ENCODE measurements at places on chromosomes 5 and 9.

GRCh38 chr5:34045996-34046395, 3.0 kb upstream of the C1QTNF3 start:
- DNase-seq, result no peak

DNA sequence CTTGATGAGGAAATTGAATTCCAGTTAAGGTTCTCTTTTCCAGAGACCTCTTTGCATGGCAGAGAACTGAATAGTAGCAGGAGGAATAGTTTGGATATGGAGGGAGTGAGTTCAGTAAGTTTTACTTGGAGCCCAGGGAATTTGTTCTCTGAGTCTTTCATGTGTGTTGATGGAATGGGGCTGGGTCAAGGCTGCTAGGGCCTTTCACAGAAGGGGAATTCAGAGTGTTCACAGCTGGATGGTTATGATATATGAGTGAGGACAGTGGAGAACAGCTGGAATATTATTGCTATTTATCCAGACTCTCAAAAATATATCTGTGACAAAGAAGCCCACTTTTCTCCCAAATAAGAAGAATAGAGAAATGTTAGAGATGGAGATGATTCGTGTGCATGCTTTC, 372.8 kb downstream of the PLK2 start:
- no peak for DNase-seq

- DNase-seq, result no peak
These were observed 27.3 kb downstream of the PUM3 start for GRCh38 chr9:2816476-2817141.

DNA sequence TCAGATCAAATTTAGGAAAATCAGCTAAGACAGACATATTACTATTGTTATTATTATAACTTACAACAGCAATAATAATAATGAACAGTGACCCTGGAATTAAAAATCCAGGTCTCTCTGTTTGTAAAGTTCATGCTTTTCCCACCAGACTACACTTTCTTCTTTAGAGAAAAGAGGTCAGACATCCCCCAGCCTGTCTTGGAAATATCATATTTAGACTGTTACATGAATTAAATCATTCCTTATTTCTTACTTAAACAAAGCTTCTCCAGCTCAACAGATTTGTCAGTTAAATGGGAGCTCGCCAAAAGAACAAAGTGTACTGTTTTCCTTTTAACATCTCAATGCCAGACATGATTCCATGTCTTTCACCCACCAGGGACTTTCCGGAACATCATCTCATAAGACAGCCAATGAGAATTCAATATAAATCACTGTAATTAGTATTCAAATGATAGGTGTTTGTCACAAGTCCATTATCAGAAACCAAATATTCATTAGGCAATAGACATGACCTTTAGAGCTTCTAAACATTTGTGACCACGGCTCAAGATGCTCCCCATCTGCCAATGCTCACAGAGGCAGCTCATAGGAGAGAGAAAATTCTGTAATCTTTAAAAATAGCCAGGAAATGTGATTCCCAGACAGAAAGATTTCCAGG, 351.9 kb downstream of the ENC1 start:
- DNase-seq, result no peak
